ENCODE measurements at places on chromosomes 12 and 14.

DNA sequence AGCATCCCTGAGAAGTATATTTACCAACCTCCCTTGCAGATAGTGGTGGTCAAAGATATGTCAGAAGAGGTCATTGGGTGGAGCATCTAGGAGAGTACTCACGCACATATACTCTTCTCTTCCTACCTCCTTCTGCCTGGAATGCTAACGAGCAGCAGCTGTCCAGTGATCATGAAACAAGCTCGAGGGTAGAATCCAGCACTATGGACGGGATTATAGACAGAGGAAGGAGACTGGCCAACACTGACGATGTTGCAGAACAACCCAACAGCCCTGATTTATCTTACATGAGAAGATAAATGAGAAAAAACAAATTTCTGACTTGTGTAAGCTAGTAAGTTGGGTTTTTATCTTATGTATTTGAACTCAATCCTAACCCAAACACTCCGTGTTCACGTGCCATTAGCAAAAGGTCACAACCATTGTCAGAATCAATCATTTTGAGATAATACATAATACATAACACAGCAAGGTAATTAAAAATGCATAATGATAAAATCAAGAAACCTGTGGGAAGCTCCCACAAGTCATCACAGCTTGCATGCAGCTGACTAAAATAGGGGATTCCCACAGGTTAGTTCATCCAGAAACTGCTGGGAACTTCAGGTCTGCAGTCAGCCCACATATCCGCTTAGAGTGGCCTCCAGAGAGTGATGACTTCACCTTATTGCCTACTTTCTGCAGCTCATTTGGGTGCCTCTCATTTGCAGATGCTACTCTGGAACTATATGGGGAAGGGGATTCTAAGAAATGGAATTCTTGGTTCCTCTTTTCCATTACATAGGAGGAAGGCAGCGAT is 36.3 kb upstream of the STK38L start:
- DNase-seq: no peak

DNA sequence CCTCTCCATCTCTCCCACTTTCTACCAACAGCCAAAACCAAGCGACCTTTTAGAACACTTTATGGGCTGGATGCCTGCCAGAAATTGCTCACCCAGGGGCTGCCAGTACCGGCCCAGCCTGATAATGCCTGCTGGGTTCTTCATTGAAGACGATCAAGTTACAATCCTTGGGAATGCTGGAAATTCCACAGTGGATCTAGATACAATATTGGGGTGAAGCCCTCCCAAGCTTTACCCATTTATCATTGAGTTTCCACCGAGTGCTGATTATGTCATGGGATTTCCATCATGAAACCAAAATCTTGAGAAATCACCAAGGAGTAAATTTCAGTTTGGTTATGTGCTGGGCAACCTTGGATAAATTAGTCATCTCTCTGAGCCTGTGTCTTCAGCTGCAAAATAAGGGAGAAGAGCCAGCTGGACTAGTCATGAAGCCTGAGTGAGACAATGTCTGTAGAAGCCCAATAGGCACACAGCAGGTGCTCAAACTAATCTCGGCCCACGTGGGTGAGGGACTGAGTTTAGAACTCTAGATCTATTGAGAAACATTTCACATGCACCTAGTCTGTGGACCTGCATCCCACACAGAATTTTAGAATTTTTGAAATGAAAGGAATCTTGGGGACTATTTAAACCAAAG is 75.5 kb upstream of the CLMN start:
- DNase-seq: no peak

DNA sequence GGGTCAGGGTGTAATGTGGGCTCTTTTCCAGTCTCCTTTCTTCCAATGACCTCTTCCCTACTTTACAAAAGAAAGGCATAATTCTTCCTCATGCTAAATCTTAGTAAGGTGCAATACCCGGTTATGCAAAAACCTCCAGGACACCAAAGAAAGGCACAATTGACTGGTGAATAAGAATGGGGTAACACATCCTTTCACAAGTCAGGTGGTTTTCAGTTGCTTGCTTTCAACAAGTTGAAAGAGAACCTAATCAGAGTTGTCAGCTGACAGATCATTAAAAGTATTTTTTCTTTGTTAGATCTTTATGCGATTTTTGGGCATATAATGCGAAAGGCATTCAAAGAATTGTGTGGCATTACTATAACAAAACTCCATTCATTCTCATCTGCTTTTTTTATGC is 1.3 kb upstream of the AEBP2 start:
- DNase-seq: no peak

GRCh38 chr14:91358654-91359220 is 58.9 kb downstream of the CCDC88C start:
- no peak for DNase-seq

DNA sequence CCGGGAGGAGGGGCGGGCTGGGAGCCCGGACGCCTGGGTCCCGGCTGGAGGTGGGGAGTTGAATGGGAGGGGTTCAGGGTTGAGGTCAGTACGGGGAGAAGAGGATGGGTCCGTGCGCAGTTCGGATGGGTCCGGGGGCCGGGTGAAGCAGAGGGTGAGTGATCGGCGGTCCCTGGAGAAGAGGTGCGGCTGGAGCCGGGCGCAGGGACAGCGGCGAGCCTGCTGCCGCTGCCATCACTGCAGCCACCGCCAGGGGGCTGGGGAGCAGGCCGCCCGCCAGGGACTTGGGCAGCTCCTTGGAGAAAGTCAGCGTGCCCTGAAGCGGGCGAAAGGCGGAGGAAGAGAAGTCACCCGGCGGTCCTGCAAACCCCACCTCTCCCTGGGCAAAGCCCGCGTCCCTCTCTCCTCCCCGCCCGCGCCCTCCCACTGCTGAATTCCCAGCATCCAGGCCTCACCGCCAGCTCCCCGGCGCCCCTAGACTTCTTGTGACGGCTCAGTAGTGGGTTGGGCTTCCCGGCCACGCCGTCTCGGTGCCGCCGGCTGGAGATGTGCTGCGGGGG is 6.0 kb upstream of the GPR84 start:
- peak; percentile 89 for DNase-seq

- no peak for DNase-seq
These were observed 23.9 kb downstream of the RCOR1 start for GRCh38 chr14:102616318-102616717.

GRCh38 chr12:20653871-20654270 is 41.3 kb upstream of the SLCO1C1 start:
- DNase-seq: no peak

- no peak for DNase-seq
These were observed 258.4 kb downstream of the PPFIA2 start for GRCh38 chr12:81500788-81501187.
